Uterus (tissue), 4 donors: ENCODE measurements at places on chromosomes 3 and 15. TPM values are rescaled to one million over a fixed set of nuclear protein-coding genes. Genes with fewer than 3 reads are reported as not detected.
A peak's percentile ranks its signal among the peaks of the same experiment; 100 is the strongest.

- no peak overlapping the region for H3K4me3 ChIP-seq
- DNase-seq = no peak
- H3K36me3 ChIP-seq = no peaks in the 10 kb centered on the region
- no peaks in the 10 kb centered on the region for H3K27me3 ChIP-seq
Observed at GRCh38 chr3:115712871-115713270, 89.6 kb downstream of the GAP43 start.

DNA sequence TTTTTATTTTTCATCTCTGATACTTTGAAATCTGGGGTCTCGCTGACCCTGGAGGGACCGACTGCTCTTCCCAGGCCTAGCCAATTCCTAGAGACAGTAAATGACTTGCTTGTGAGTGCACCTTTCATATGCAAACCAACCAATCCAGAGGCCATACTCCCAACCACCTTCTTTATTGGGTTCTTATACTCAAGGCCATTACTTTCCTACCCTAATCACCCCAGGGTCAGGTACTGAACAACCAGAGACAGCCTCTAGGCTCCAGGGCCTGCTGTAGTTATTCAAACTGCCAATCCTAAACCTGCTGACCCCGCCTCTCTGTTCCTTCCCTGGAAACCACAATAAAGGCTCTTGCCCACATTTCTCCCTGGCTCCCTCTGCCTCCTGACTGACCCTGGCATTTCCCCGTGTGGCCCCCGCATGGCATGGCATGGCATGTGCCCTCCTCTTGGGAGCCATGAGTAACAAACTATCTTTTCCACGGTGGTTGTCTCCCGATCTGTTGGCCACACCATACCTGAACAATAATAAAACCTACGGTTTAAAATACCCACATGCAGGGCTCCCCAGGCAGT lies 42.9 kb downstream of the ADCY5 start:
- H3K4me1 ChIP-seq = no peaks in the 10 kb centered on the region
- H3K4me3 ChIP-seq = no peak overlapping the region

The MAGEL2 gene
- total RNA-seq = 6.6 TPM

GRCh38 chr3:151199554-151200438 lies 3.2 kb downstream of the GPR171 start:
- no peak overlapping the region for H3K4me3 ChIP-seq
- no peak for DNase-seq
- no peaks in the 10 kb centered on the region for H3K36me3 ChIP-seq
- H3K4me1 ChIP-seq = no peaks in the 10 kb centered on the region
- H3K27ac ChIP-seq = no peak overlapping the region

DNA sequence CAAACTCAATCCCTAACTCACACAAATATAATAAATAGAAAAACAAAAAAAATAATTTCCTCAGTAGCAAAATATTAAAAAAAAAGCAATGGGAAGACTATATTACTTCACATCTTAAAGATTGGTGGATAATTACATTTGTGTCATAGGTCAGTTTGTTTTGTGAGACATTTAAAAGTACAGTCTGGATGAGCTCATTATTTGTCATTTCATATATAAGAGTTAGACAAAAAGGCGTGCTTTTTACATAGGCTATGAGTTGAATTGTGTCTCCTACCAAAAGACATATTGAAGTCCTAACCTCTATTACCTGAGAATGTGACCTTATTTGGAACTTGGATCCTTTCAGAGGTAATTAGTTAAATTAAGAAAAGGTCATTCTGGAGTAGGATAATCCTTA lies 710.1 kb upstream of the CBLB start:
- H3K36me3 ChIP-seq = no peaks in the 10 kb centered on the region
- no peak overlapping the region for H3K4me3 ChIP-seq
- H3K27me3 ChIP-seq = no peaks in the 10 kb centered on the region
- DNase-seq = no peak
- H3K4me1 ChIP-seq = no peaks in the 10 kb centered on the region

GRCh38 chr3:116640109-116640508 lies 69.5 kb upstream of the TUSC7 start:
- no peaks in the 10 kb centered on the region for H3K4me1 ChIP-seq
- no peaks in the 10 kb centered on the region for H3K36me3 ChIP-seq
- no peak for DNase-seq
- H3K4me3 ChIP-seq = no peak overlapping the region

GRCh38 chr15:86591994-86592735 lies 512.5 kb downstream of the AGBL1 start:
- H3K4me3 ChIP-seq = no peak overlapping the region
- H3K27ac ChIP-seq = no peak overlapping the region
- DNase-seq = peak; percentile 29
- H3K27me3 ChIP-seq = no peaks in the 10 kb centered on the region

DNA sequence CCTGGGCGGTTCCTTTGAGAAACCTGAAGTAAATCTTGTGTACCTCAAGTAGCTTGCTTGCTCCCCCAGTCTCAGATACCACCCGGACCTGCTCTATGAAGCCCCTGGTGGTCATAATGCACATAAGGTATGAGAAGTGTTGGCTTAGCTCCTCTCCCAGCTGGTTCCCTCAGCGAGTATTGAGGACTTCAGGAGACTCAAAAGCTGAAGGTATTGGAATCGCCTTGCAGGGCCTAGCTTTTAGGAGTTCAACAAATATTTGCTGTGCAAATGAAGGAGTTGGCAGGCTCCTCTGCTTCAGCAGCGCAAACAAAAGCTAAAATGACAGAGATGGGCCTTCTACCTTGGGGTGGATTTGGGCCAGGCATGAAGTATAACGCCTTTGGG lies 1.7 kb downstream of the CMTM8 start:
- H3K4me3 ChIP-seq = no peak overlapping the region
- H3K36me3 ChIP-seq = no peaks in the 10 kb centered on the region
- no peaks in the 10 kb centered on the region for H3K27me3 ChIP-seq
- no peak for DNase-seq

- no peaks in the 10 kb centered on the region for H3K27me3 ChIP-seq
- no peaks in the 10 kb centered on the region for H3K4me1 ChIP-seq
- no peaks in the 10 kb centered on the region for H3K36me3 ChIP-seq
Observed at GRCh38 chr3:135166266-135166825, 371.3 kb downstream of the EPHB1 start.

- peak overlapping the region; percentile 92 for H3K27ac ChIP-seq
- no peaks in the 10 kb centered on the region for H3K27me3 ChIP-seq
- H3K4me1 ChIP-seq = peaks cover 10% of the 10 kb centered on the region
- peak; percentile 46 for DNase-seq
- peak overlapping the region; percentile 74 for H3K4me3 ChIP-seq
- H3K36me3 ChIP-seq = no peaks in the 10 kb centered on the region
Observed at GRCh38 chr15:50907601-50908208, 778 bp upstream of the AP4E1 start.

The INKA1 gene
- 3.8 TPM for total RNA-seq

GRCh38 chr15:58505581-58505980 lies 73.8 kb downstream of the LIPC start:
- no peak overlapping the region for H3K27ac ChIP-seq
- H3K27me3 ChIP-seq = no peaks in the 10 kb centered on the region
- H3K36me3 ChIP-seq = no peaks in the 10 kb centered on the region
- H3K4me3 ChIP-seq = no peak overlapping the region

- no peak for DNase-seq
- H3K36me3 ChIP-seq = no peaks in the 10 kb centered on the region
- H3K27me3 ChIP-seq = no peaks in the 10 kb centered on the region
- no peak overlapping the region for H3K4me3 ChIP-seq
- peaks cover 4% of the 10 kb centered on the region for H3K4me1 ChIP-seq
Observed at GRCh38 chr3:38645076-38645475, 4.4 kb downstream of the SCN5A start.

The C3orf22 gene
- total RNA-seq = not detected

GRCh38 chr3:54856271-54856670 lies 71.6 kb downstream of the LRTM1 start:
- H3K27ac ChIP-seq = no peak overlapping the region
- DNase-seq = no peak
- H3K36me3 ChIP-seq = no peaks in the 10 kb centered on the region
- H3K27me3 ChIP-seq = no peaks in the 10 kb centered on the region
- no peak overlapping the region for H3K4me3 ChIP-seq

The CEMIP gene
- 1.9 TPM for total RNA-seq

GRCh38 chr3:139957844-139958243 lies 22.9 kb downstream of the CLSTN2 start:
- no peaks in the 10 kb centered on the region for H3K36me3 ChIP-seq
- H3K27me3 ChIP-seq = no peaks in the 10 kb centered on the region
- no peaks in the 10 kb centered on the region for H3K4me1 ChIP-seq
- no peak overlapping the region for H3K27ac ChIP-seq

DNA sequence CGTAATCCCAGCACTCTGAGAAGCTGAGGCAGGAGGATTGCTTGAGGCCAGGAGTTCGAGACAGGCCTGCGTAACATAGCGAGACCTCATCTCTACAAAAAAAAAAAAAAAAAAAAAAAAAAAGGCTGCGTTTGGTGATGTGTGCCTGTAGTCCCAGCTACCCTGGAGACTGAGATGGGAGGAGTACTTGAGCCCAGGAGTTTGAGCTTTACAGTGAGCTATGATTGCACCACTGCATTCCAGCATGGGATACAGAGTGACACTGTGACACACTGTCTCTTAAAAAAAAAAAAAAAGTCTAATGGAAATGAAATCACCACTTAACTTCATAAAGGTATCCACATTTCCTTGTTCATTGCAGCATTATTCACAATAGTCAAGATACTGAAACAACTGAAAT lies 65.5 kb downstream of the THBS1 start:
- H3K36me3 ChIP-seq = no peaks in the 10 kb centered on the region
- no peak for DNase-seq
- H3K4me3 ChIP-seq = no peak overlapping the region

DNA sequence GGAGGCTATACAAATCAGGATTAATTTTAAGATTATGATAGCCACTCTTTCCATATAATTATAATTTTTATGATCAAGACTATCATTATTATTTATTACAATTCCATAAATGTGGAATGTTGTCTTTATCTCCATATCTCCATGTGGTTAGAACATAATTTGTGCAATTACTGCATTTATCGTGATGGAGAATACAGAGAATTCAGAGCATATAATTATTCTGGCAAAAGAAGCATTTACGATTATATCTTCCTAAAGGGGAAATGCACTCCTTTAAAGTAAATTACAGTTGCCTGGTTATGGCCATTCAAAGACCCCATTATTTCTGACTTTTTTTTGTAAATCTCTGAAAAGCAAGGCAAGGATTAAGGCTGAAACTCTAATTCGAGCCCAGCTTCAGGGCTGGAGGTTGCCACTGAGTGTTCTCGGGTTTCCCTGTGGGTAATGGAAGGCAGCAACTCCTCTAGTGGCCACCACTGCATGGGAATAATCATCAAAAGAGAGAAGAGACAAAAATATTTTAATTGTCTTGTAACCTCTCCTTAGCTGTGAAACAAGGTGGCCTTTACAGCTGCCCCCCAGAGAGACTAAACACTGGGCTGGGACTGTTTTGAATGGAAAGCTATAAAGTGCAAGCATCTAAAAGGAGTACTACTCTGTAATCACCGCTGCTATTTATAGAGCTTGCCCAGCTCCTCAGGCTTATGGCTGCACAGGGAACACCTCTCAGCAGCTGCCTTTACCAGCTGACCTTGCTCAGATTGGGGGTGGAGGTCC lies 59.8 kb upstream of the PRTG start:
- no peaks in the 10 kb centered on the region for H3K4me1 ChIP-seq
- H3K27ac ChIP-seq = no peak overlapping the region
- H3K27me3 ChIP-seq = no peaks in the 10 kb centered on the region
- DNase-seq = no peak
- no peaks in the 10 kb centered on the region for H3K36me3 ChIP-seq
- no peak overlapping the region for H3K4me3 ChIP-seq

The MST1R gene
- total RNA-seq = 0.26 TPM

The SLC12A1 gene
- total RNA-seq = not detected

The BNC1 gene
- 0.49 TPM for total RNA-seq

DNA sequence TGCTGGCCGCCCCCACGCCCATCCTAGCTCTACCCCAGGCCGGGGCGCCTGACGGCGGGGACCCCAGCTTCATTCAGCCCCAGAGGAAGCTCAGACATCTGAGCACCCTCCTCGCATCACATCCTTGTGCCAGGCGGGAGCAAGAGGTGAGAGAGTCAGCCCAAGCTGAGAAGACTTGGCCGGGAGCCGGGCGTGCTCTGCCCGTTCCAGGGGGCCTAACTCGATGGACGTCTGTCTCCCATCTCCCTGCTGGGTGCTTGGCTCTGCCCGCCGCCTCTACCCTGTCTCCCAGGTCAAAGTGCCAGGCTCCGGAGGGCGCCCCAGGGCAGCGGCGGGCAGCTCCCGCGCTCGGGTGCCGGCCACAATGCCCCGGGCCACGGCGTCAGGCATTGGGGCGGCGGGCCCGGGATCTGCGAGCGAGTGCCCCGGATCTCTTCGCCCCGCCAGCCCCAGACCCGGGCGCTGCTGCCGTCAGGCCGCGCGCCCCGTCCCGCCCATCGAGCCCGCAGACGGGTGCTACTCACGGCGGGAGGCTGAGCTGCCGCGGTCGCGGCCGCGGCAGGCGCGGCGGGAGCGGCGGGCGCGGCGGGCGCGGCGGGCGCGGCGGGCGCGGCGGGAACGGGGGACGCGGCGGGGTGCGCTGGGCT lies 388 bp downstream of the DAPK2 start:
- no peak overlapping the region for H3K27ac ChIP-seq
- H3K36me3 ChIP-seq = no peaks in the 10 kb centered on the region
- peak overlapping the region; percentile 35 for H3K4me3 ChIP-seq
- peak; percentile 28 for DNase-seq
- no peaks in the 10 kb centered on the region for H3K4me1 ChIP-seq
- no peaks in the 10 kb centered on the region for H3K27me3 ChIP-seq

DNA sequence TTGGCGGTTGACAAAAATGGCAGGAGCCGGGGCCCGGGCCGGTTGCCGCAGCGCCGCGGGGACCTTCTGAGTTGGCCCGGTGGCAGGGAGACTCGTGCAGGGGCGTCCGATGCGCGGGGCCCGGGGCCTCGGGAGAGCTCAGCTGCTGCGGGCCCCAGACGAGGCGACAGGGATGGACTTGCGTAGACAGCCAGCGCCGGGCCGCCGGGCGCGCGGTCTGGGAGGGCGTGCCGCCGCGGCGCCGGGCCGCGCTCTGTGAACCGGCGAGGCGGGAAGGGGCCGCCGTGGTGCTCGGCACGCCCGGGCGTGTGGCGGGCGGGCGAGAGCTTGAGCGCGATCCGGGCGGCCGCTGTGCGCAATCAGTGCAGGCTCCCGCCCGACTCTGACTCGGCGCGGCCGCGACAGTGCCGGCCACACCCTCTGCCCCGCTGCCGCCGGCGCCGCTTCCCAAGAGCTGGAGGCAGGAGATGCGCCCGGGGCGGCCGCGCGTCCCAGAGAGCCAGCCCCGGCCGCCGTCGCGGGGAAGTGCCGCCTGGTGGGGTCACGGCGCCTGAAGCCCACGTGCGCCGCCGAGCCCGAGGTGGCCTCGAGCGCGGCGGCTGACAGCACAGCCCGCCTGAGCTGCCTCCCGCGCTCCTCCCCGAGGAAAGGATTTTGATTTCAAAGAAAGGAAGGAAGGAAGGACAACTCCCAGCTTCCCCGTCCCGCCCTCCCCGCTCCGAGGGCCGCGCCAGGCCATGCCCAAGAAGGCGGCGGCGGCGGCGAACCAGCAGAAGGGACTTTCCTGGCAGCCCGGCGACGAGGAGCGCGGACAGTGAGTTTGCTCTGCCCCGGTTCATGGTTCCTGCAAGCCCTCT lies 657 bp downstream of the TLNRD1 start:
- H3K4me3 ChIP-seq = peak overlapping the region; percentile 88
- DNase-seq = peak; percentile 47
- no peaks in the 10 kb centered on the region for H3K36me3 ChIP-seq

GRCh38 chr3:99499235-99500158 lies 138.9 kb upstream of the COL8A1 start:
- H3K4me1 ChIP-seq = no peaks in the 10 kb centered on the region
- no peak overlapping the region for H3K4me3 ChIP-seq
- no peak for DNase-seq
- H3K27me3 ChIP-seq = no peaks in the 10 kb centered on the region
- no peak overlapping the region for H3K27ac ChIP-seq
